ENCODE measurements at places on chromosomes 12 and 14. TPM values are rescaled to one million over a fixed set of nuclear protein-coding genes. Genes with fewer than 3 reads are reported as not detected.

DNA sequence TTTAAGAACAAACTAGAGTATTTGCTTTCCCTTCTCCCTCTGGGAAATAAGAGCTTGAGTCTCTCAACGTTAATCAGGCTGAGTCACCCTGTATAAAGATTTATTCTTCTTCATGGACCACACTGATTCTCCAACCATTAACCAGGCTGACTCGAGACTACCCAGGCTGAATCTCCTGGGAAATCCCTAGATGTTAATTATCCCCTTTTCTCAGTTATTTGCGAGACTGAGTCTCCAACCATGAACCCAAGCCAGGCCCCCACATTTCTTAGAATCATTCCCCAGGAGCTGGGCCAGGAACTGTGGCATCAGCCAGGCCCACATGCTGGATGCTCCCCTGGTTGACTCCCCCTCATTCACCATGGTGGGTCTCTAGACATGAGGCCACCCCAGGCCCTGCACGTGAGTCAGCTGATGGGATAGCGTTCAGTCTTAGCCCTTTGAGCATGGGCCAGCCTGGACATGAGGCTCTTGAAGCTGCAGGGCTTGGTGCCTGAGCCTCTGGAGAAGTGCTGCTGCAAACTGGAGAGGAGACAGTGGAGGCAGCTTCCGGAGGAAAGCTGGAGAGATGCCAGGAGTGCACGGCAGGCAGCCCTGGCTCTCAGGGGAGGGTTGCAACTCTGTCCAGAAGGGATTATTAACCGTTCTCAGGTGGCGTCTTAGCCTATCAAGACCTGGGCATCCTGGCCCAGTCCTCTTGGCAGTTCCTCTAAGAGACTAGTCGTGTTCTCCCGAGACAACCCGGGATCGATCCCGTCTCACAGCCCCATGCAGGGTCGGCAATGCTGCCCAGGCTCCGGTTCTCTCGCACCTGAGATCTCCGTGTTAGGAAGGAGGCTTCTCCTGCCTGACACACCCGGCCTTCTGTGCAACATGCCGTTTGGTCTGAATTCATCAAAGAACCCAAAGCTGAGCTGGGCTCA is 296.6 kb downstream of the ADGRD1 start:
- DNase-seq: no peak

DNA sequence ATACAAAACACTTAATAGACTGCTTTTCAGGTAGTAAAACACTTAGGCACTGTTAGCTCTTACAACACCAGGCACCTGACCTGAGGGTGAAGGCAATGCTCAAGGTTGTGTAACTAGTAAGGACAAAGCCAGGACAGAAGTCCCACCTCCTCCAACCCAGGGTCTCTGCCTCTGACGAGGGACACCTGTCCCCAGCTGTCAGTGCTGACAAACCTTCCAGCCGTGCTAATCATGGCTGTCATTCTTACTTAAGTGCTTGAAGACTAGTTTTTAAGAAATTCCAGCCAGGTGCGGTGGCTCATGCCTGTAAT is 62.5 kb upstream of the MAX start:
- DNase-seq: no peak

- no peak for DNase-seq
Observed at GRCh38 chr14:52703225-52703624, 3.8 kb upstream of the PSMC6 start.

GRCh38 chr14:87899228-87899627 is 93.8 kb downstream of the GALC start:
- DNase-seq: no peak

GRCh38 chr14:78997811-78998210 is 827.6 kb downstream of the NRXN3 start:
- DNase-seq: no peak

DNA sequence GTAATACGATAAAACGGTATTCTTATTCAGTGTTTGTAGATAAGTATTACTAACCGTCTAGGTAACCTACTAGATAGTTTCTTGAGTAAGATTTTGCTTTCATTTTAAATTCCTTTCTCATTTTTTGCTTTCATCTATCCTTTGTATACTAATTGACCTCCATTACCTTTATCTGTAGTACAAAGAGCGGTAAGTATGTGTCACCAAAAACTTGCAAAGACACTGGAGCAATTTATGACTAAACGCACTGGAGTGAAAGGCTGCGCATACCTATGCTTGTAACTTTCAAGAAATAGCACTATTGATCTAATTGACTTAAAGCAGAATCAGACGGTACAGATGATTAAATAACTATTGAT is 1.7 kb downstream of the ARHGAP5 start:
- no peak for DNase-seq

- no peak for DNase-seq
Observed at GRCh38 chr14:74575507-74575906, 36.5 kb downstream of the LTBP2 start.

DNA sequence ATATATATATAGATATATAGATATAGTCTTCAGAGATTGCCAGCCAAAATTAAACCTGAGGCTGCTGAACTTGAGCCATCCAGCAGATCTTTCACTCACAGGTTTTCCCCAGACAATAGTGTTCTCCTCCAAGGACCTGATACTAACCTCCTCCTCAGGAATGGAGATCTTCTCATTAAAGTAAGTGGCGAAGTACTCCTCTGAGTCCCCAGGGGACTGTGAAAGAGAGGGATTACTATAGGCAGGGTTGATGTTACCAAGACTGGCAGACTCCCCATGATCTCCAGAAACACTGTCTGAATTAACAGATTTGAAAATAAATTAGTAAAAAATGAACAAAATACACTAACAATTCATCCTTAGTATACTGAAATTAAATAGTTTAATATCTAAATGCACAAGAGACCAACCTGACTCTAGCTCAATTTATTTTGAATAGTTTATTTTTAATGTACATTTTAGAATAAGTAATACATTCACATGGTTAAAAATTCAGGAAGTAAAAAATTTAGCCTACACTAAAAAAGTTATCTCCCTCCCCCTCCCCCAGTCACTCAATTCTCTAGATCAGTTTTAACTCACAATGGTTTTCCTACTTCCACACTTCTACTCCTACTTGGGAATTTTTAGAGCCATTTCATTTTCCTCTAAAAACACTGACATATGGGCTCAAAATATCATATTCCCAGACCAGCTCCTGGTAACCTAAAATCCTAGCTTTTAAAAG is 17.7 kb downstream of the SLC11A2 start:
- no peak for DNase-seq

GRCh38 chr14:85182282-85182681 is 347.7 kb upstream of the FLRT2 start:
- DNase-seq: no peak

DNA sequence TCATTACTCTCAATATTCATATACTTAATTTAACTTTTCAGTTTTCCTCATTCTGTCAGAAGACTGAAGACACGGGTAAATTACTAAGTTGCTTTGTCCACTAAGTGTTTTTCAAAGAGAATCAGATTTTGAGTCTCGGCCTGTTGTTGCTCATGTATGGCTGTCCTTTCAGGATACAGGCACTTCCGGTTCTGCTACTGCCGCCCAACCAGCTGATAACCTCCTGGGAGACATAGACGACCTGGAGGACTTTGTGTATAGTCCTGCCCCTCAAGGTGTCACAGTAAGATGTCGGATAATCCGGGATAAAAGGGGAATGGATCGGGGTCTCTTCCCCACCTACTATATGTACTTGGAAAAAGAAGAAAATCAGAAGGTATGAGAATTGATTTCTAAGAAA is 28.3 kb upstream of the TEAD4 start:
- no peak for DNase-seq

- peak; percentile 41 for DNase-seq
Observed at GRCh38 chr14:100298551-100299237, 7.5 kb downstream of the SLC25A29 start.

DNA sequence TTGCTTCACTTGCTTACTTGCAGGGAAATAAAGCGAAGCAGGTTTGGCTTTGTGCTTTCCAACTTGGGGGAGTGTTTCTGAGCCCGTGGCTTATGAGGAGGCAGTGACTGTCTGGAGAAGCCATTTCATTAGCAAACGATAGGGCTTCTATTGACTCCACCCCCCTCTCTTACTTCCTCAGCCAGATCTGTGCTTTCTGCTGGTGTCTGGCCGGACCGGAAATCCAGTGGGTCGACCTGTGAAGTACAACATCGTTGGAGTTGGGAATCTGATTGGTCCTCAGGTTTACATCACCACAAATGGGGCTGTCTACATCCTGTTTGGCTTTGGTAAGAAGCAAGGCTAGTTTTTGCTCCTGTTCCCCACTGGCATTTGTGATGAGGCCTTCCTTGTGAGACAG is 22.3 kb downstream of the FAM234B start:
- DNase-seq: no peak

Gene PKP2
- total RNA-seq: 193 TPM

Gene CCDC175
- total RNA-seq: not detected

Gene COX8C
- 1.1 TPM for total RNA-seq

Gene LAG3
- 0.49 TPM for total RNA-seq

Gene BEGAIN
- 2.3 TPM for total RNA-seq

Gene AQP6
- 0.25 TPM for total RNA-seq

All from right cardiac atrium (tissue), 5 donors.